ENCODE measurements at places on chromosomes 4 and X.
A peak's percentile ranks its signal among the peaks of the same experiment; 100 is the strongest.

- no peak for DNase-seq
- H3K27ac ChIP-seq = no peak overlapping the region
- no peaks in the 10 kb centered on the region for H3K27me3 ChIP-seq
- no peaks in the 10 kb centered on the region for H3K36me3 ChIP-seq
Measured at GRCh38 chr4:119663160-119663788, 34.7 kb upstream of the PDE5A start.

- H3K4me3 ChIP-seq = peak overlapping the region; percentile 56
- H3K27me3 ChIP-seq = no peaks in the 10 kb centered on the region
- peak; percentile 76 for DNase-seq
- peaks cover 76% of the 10 kb centered on the region for H3K4me1 ChIP-seq
- H3K36me3 ChIP-seq = no peaks in the 10 kb centered on the region
Measured at GRCh38 chr4:7876201-7876875, 63.3 kb downstream of the AFAP1 start.

DNA sequence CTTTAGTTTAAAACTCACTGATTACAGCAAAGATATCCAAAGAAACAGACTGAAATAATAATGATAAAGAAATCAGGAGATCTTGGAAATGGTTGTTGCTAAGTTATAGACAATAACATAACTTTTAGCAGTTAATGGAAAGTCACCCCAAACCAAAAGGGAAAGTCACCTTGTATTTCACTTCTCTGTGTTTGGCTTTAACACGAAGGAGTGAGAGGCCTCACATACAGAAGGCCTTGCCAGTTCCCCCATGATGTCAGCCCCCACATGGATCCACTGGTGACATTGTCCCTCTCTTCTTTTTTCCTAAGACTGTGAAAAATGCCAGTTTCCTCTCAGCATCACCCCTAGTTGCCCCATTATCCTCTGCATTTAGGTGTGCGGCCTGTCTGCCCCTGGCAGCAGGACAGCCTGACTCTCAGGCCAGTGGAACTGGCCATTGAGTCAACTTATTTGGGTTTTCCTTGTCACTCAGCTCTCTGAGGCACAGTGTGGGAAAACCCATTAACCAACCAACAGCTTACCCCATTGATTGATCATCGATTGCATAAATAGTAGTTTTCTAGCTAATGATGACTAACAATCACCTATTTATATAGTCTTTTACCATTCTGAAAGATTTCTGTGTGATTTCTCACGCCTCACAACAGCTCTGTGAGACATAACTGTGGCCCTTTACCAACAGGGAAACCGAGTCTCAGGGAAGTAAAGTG lies 308.1 kb downstream of the PTTG2 start:
- no peaks in the 10 kb centered on the region for H3K36me3 ChIP-seq
- no peak overlapping the region for H3K27ac ChIP-seq
- peaks cover 6% of the 10 kb centered on the region for H3K4me1 ChIP-seq
- DNase-seq = no peak
- H3K27me3 ChIP-seq = no peaks in the 10 kb centered on the region

DNA sequence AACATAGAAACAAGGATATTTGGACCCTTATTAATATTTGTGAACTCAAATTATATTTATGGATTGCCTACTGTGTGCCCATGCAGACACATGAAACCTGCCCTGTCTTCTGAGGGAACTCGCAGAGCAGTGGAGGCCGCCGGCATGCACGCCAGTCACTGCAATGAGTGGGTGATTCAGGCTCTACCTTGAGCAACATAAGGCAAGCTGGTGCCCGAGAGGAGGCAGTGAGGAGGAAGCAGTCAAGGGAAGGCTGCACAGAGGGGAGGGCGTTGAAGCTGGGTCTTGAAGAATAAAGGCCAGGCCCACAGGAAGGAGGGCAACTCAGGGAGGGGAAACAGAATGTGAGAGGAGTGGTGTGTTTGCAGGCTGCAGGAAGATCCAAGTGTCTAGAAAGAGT lies 52.8 kb downstream of the PPEF2 start:
- H3K27me3 ChIP-seq = no peaks in the 10 kb centered on the region
- DNase-seq = peak; percentile 31
- peak overlapping the region; percentile 62 for H3K27ac ChIP-seq
- H3K4me3 ChIP-seq = no peak overlapping the region

- H3K27me3 ChIP-seq = no peaks in the 10 kb centered on the region
- DNase-seq = peak; percentile 88
- H3K4me3 ChIP-seq = no peak overlapping the region
- H3K27ac ChIP-seq = peak overlapping the region; percentile 62
- H3K4me1 ChIP-seq = peaks cover 33% of the 10 kb centered on the region
Measured at GRCh38 chrX:53263597-53264094, 17.7 kb downstream of the IQSEC2 start.

DNA sequence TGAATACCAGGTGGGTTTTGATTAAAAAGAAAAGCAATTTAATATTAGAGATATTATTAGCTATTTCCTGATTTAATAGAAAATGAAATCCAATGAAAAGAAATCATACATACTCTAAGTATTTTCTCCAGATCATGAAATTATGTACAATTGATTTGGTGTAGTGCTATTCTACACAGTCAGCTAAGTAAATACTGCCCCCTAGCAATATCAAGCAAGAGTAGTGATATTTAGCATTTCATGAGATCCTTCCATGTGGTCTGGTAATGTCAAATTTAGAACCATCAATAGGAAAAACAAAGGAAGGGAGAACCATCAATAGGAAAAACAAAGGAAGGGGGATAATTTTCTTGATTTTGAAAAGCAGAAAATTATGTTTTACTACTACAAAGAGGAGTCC lies 114.6 kb downstream of the TBCK start:
- no peaks in the 10 kb centered on the region for H3K27me3 ChIP-seq
- DNase-seq = peak; percentile 37
- no peaks in the 10 kb centered on the region for H3K36me3 ChIP-seq
- H3K27ac ChIP-seq = no peak overlapping the region

DNA sequence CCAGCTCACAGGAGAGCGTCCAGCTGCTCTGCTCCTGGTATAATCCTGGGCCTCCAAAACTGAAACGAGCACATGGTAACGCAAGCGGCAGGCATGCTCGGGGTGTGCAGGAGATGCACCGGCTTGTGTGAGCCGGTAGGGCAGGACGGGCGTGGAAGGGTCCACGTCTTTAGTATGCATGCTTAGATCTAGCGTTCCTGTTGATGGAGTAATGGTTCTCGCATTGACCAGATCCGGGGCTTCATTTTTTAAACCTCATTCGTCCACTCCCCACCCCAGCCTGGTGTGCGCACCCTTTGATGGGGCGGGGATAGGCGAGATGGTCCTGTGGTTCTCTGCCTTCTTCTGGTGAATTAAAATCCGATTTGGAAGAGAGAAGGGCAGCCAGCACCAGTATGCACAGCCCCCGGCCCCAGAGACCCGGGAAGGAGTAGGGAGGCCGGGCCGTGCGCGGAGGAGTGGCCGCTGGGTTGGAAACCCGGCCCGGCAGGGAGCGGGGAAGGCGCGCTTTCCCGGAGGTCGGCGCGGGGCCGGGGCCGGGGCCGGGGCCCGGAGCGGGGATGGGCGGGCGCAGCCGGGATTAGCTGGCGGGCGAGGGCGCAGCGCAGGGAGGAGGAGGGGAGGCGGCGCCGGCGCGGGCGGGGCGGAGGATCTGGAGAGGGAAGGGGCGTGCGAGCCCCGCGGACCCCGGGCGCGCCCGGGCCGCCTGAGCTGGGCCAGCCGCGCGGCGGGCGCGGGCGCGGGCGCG lies 39.9 kb downstream of the FAM149A start:
- H3K4me3 ChIP-seq = peak overlapping the region; percentile 77
- H3K4me1 ChIP-seq = peaks cover 4% of the 10 kb centered on the region
- no peak overlapping the region for H3K27ac ChIP-seq
- no peaks in the 10 kb centered on the region for H3K36me3 ChIP-seq
- H3K27me3 ChIP-seq = peaks cover 8% of the 10 kb centered on the region

DNA sequence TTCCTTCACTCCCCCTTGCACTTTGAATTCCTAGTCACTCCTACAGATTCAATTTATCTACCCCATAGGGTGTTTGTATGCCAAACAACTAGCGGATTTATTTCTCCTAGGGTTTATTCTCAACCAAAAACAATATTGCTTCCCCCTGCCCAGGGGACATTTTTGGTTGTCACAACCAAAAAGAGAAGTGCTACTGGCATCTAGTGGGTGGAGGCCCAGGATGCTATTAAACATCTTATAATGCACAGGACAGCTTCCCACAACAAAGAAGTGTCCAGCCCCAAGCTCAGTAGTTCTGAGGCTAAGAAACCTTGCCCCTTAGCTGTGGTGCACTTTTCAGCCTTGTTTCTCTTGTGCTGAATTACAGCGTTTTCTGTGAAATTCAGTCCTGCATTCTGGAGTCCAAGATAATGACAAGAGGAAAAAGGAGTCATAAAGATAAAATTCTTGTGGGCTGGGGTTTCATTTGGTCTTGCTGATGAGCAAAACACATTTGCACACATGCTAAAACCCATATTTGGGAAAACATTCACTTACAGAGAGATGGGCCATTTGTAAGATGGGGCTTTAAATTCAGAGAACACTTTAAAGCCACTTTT lies 11.2 kb upstream of the SYTL4 start:
- DNase-seq = no peak
- no peaks in the 10 kb centered on the region for H3K36me3 ChIP-seq
- H3K4me1 ChIP-seq = no peaks in the 10 kb centered on the region
- H3K27ac ChIP-seq = no peak overlapping the region
- no peaks in the 10 kb centered on the region for H3K27me3 ChIP-seq
- H3K4me3 ChIP-seq = no peak overlapping the region

GRCh38 chrX:109600237-109600651 lies 24.7 kb downstream of the KCNE5 start:
- no peak overlapping the region for H3K27ac ChIP-seq
- H3K4me1 ChIP-seq = no peaks in the 10 kb centered on the region

- no peak overlapping the region for H3K4me3 ChIP-seq
- H3K36me3 ChIP-seq = no peaks in the 10 kb centered on the region
- no peak for DNase-seq
- no peaks in the 10 kb centered on the region for H3K4me1 ChIP-seq
- no peaks in the 10 kb centered on the region for H3K27me3 ChIP-seq
- H3K27ac ChIP-seq = no peak overlapping the region
Measured at GRCh38 chr4:45006078-45006477, 279.7 kb upstream of the GNPDA2 start.

DNA sequence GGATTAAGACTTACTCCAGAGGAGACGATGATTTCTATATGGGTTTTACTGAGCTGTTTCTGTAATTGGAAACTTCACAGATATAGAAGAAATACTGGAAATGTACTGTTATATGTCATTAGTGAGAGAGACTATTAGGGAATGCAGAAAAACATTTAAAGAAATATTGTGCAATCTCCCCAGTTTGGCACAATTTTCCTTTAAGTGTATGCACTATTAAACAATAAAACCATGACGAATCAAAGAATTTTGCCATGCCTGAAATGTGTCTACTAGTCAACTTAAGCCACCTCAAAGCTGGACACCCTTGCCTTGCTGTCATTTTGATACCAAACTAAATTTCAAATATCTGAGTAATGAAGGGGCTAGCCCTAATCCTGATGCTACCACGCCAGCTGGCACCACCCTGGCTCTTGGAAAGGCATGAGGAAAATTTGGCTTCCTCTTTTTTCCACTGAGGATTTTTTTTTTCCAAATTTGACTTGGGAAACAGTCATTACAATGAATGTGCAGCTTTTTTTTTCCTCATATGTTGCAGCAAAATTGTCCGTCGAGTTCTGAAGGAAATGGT lies 36.1 kb downstream of the MTTP start:
- H3K36me3 ChIP-seq = no peaks in the 10 kb centered on the region
- no peak overlapping the region for H3K27ac ChIP-seq
- H3K4me1 ChIP-seq = no peaks in the 10 kb centered on the region
- no peaks in the 10 kb centered on the region for H3K27me3 ChIP-seq

GRCh38 chr4:13865871-13866669 lies 238.5 kb upstream of the BOD1L1 start:
- DNase-seq = peak; percentile 39
- H3K27ac ChIP-seq = no peak overlapping the region
- H3K4me3 ChIP-seq = no peak overlapping the region
- H3K4me1 ChIP-seq = no peaks in the 10 kb centered on the region
- no peaks in the 10 kb centered on the region for H3K27me3 ChIP-seq

GRCh38 chrX:12978205-12979025 lies 3.5 kb downstream of the TMSB4X start:
- H3K27me3 ChIP-seq = no peaks in the 10 kb centered on the region
- peak overlapping the region; percentile 99 for H3K4me3 ChIP-seq
- peak; percentile 69 for DNase-seq
- peaks cover 21% of the 10 kb centered on the region for H3K36me3 ChIP-seq
- peak overlapping the region; percentile 99 for H3K27ac ChIP-seq

GRCh38 chr4:7135389-7135746 lies 57.0 kb upstream of the SORCS2 start:
- no peaks in the 10 kb centered on the region for H3K36me3 ChIP-seq
- H3K27ac ChIP-seq = peak overlapping the region; percentile 48
- H3K4me3 ChIP-seq = no peak overlapping the region
- peak; percentile 34 for DNase-seq
- peaks cover 4% of the 10 kb centered on the region for H3K27me3 ChIP-seq

DNA sequence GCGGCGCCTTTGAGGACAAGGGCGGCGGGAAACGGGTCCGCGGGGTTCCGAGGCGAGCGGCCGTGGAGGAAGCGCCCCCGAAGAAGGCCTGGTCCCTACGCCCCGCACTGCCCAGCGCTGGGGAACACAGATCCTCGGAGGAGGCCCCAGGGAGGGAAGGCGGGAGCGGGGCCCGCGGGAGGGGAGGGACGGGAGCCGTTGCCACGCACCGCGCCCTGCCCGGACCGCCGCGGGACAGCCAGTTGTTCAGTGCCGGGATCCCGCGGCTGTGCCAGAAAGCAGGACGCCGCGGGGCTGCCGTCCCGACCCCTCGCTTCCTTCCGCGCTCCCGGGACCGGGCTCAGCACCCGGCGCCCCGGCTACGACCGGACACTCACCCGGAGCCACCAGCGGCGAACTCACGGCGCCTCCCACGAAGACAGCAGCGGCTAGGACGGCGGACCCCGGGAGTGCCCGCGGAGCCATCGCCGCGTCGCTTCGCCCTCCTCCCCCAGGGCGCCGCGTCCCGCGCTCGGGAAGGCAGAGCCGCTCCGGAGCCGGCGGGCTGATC lies 278 bp downstream of the RELL1 start:
- peak overlapping the region; percentile 84 for H3K27ac ChIP-seq
- H3K4me1 ChIP-seq = peaks cover 10% of the 10 kb centered on the region
- H3K36me3 ChIP-seq = no peaks in the 10 kb centered on the region
- H3K4me3 ChIP-seq = peak overlapping the region; percentile 94
- peak; percentile 76 for DNase-seq
- H3K27me3 ChIP-seq = no peaks in the 10 kb centered on the region

GRCh38 chr4:165355900-165356300 lies 22.9 kb upstream of the CPE start:
- H3K27me3 ChIP-seq = no peaks in the 10 kb centered on the region
- H3K36me3 ChIP-seq = no peaks in the 10 kb centered on the region
- no peak overlapping the region for H3K27ac ChIP-seq
- H3K4me3 ChIP-seq = no peak overlapping the region

DNA sequence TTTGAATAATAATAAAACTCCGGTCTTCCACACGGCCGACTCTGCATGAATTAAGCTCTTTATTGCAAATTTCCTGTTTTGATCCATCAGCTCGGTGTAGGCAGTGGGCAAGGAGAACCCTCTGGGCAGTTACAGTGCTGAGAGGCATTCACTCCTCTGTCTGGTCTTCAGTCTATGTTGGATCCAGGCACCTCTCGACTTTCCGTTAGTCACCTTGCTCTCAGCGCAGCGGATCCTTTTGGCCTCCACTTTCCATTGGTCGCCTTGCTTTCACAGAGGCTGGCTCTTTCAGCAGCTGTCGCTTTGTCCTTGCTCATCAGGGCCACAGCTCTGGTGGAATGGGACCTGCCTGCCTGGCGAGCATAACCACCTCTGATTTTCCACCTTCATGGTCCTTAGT lies 52.9 kb downstream of the TRMT44 start:
- H3K27me3 ChIP-seq = no peaks in the 10 kb centered on the region
- no peaks in the 10 kb centered on the region for H3K4me1 ChIP-seq
